Stimulated activated CD4-positive, alpha-beta T cell treated with anti-CD3 and anti-CD28 coated beads, Interleukin-12 subunit alpha, Interleukin-12 subunit beta, amount 100 ng/mL, for 4 hours (primary cell): ENCODE measurements at places on chromosomes 6 and 20.

DNA sequence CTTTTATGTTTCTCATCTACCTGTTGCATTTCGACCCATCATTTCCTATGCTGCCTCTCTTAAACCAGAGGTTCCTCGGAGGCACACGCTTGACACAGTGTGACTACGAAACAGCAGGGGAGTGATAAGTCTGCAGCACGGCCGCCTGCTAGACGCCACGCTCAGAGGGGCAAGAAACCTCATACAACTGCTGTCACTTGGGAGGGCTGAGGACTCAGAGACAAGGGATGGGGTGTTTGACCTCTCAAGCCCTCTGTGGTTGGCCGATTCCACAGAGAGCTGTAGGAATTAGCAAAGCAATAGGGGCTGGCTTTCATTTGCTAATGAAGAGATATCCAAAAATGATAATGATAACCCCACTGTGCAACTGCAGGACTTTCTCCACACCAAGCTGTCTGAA is 372.5 kb downstream of the ZFAND3 start:
- no peak for DNase-seq

DNA sequence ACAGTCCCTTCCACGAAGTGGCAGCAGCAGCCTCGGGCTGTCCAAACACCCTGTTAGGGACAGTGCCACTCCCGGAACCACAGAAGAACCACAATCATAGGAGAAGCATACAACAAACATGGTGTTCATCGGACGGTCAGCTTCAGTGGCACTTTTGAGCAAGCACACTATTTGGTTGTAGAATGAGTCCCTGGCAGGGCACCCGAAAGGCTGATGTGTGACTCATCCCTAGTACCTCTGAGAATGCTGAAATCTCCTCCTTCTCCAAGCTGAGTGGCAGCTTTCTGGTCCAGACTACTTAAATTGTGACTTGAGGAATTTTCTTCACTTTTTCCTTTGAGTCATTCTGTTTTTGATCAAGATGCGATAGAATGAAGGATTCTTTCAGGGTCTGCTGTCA is 282.5 kb downstream of the ESR1 start:
- no peak for DNase-seq

DNA sequence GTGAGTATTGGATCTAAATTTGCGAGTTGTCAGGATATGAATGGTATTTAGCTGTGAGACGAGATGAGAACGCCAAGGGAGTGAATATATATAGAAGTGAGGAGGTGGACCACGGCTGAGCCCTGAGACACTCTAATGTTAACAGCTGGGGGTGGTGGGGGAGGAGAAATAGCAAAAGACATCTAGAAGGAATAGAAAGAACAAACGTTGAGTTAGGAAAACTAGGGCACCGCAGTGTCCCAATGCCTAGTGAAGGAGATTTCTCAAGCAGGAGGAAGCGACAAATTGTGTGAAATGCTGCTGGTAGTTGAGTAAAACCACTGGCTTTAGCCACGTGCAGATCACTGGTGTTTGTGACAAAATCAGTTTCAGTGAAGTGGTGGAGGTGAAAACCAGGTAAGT is 56.9 kb downstream of the CD164 start:
- DNase-seq = no peak

DNA sequence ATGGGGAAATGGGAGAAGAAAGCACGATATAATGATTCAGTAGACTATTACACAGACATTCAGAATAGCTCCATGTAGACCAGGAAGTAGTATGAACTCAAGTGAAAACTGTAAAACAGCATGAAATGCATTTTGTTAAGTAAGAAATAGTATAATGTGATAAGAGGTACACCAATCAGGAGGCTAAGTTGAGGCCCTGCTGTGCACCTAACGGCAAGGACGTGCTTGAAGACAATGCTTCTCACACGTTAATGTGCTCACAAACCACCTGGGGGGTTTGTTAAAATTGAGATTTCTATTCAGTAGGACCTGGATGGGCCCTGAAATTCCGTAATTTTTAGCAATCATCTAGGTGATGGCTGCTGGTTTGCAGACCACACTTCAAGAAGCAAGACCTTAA is 178.9 kb upstream of the SULF2 start:
- DNase-seq = no peak

GRCh38 chr6:22401206-22401605 is 104.4 kb upstream of the PRL start:
- no peak for DNase-seq

DNA sequence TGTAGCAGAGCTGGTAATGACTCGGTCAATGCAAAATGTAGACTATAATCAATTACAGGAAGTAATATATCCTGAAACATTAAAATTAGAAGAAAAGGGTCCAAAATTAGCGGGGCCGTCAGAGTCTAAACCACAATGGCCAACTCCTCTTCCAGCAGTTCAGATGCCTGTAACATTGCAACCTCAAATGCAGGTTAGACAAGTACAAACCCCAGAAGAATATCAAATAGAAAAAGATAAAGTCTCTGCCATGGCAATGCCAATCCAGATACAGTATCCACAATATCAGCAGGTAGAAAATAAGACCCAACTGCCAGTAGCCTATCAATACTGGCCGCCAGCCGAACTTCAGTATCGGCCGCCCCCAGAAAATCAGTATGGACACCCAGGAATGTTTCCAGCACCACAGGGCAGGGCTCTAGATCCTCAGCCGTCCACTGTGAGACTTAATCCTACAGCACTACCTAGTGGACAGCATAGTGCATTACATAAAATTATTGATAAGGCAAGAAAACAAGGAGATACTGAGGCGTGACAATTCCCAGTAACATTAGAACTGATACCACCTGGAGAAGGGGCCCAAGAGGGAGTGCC is 158.4 kb downstream of the GPX5 start:
- no peak for DNase-seq

GRCh38 chr20:18754030-18754652 is 59.4 kb upstream of the SCP2D1 start:
- DNase-seq = no peak

- peak; percentile 50 for DNase-seq
Measured at GRCh38 chr6:10720265-10720959, 2.5 kb upstream of the TMEM14C start.

DNA sequence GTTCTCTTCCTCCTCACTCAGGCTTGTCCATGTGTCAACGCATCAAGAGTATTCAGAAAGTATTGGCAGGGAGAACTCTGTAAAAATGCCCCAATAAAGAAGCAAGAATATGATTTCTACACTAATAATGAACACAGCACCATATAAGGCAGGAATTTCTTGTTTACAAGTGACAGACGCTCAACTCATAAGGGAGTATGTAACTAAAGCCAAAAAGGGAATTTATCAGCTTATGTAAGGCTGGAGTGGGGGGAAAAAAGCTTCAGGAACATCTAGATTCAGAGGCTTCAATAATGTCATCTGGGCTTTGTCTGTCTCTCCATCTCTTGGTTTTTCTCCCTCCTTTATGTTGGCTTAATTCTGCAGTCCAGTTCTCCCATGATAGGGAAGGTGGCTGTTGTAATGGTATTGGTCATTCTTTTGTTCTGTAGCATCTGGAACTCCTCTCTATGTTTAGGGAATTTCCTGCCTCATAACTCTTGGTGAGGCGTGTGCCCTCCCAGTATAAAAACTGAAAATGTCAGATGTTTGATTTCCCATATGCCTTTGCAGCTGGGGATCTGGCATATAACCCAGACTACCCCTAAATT is 125.1 kb upstream of the COL21A1 start:
- DNase-seq = no peak
